AG20443 (cell line): ENCODE measurements at places on chromosomes 4 and X.

DNA sequence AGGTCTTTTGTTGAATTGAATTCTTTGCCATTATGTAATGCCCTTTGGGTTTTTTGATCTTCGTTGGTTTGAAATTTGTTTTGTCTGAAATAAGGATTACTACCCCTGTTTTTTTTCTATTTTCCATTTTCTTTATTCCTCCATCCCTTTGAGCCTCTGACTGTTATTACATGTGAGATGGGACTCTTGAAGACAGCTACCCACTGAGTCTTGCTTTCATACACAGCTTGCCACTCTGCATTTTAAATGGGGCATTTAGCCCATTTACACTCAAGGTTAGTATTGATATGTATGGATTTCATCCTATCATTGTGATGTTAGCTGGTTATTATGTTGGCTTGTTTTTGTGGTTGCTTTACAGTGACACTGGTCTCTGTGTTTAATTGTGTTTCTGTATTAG is 736.2 kb upstream of the GRID2 start:
- DNase-seq, result no peak

DNA sequence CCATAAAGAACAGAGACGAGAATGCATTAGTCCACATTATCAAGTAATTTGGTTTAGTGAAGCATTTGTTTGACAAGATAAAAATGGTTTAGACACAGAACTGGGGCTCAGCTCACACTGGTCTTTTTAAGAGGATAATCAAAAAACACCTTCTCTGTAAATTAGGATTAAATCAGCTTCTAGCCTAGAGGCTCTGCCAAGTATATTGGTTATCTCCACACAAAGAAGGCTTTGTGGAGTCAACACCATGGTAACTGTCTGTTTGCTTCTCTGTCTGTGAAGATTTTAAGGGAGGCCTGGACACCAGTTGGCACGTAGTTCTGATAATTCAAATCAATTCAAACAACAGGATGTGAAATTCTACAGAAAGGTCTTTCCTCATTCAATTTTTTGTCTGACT is 687.0 kb downstream of the DMD start:
- no peak for DNase-seq

GRCh38 chrX:42943051-42943974 is 165.3 kb upstream of the PPP1R2C start:
- no peak for DNase-seq

DNA sequence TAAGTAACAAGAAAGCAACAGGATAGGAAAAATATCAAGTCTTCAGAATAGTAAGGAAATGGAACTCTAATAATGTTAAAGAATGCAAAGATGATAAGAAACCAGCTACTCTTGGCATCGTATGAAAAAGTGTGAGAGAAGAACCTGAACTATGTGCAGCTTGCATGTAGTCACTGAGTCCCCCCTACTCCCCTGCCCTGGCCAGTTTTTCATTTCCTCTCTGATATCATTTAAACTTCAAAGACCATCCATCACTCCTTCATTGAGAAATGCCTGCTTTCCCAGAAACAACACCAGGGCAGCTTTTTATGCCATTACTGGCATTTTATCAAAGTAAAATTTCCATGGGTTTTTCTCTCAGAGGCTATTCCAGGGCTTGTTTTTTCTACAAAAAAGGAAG is 28.1 kb downstream of the INPP4B start:
- peak; percentile 25 for DNase-seq

GRCh38 chrX:132497432-132497831 is 8.6 kb upstream of the MBNL3 start:
- no peak for DNase-seq

DNA sequence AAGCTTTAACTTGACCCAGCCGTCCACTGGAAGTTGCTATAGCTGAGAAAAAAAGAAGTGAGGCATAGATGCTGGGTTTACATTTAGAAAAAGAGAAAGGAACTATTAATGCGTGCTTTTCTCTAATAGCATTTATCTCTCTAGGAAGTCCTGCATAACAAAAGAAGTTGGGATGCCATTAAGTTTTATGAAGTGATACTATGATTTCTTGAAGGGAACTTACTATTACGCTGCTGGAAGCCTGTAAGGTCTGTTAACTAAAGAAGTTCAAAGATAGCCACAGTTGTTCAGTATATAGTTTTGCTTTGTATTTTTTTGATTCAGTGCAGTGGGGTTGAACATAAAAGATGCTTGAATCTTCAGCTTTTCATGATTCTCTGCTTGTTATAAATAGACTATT is 203.4 kb downstream of the CCSER1 start:
- DNase-seq, result no peak

GRCh38 chrX:136196691-136197155 is 49.4 kb downstream of the FHL1 start:
- no peak for DNase-seq

DNA sequence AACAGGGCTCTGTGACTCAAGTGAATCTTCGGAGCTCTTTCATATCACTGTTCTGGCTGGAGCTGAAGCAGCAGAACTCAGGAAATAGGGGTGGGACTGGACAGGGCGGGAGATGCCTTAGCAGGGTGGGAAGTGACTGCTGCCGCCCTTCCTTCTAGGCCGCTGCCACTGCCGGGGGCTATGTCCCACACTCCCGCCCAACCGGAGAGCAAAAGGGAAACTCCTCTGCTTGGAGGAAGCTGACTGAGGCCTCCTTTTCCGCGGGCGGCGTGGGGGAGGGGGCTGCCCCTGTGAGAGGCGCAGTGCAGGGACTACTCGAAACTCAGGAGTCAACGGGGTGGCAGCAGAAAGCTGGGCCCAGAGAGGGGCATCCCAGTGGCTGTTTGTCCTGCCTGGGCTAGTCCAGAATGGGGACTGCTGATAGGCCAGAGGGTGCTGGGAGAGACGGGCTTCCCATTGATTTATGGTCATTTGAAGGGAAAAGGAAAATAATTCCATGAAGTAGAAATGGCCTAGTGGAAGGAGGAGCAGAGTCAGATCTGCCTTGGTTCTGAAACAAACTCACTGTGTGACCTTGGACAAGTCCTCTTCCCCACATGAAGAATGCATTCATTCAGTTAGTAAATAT is 36.9 kb downstream of the STARD8 start:
- no peak for DNase-seq

DNA sequence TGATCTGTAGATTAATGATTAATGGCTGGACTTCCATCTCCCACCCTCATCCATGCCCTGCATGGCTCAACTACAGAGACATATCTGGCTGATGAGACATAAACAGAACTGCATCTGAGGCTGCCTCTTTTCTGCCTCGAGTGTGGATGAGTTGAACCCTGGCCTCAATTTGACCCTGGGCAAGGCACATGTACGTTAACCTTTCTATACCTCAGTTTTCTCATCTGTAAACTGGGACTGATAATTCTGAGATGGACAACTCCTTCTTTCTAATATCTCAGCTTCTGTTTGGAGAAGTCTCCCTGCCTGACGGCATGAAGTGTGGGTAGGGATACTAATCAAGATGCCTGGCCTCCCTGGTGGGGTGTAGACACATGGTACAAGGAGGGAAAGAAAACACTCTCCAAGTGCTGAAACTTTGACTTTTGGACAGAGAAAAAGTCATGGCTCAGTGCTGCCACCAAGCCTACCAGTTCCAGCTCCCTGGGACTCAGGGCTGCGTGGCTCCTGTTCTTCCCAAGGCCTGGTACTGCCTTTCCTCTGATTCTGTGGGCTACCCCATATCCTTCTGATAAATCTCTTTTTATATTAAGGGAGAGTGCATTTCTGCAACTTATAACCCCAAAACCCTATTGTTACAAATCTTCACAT is 64.4 kb downstream of the HAUS3 start:
- DNase-seq, result peak; percentile 20

DNA sequence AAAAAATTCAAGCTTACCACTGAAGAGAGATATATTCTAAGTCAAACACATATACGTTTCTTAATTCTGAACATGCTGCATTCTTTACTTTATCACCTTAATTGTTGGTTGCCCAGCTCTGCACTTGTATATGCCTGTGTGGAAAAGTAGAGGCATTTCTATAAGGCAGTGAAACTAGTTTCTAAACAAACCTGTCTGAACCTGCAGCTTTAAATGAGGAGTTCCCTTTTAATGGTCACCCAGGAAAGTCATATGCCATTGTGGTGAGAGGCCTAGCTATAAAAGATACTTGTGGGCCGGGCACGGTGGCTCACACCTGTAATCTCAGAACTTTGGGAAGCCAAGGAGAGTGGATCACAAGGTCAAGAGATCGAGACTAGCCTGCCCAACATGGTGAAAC is 147.4 kb upstream of the RXFP1 start:
- no peak for DNase-seq

- peak; percentile 49 for DNase-seq
These were observed 6.2 kb downstream of the NCAPG start for GRCh38 chr4:17817027-17817426.

GRCh38 chr4:77959566-77960338 is 97.1 kb downstream of the MRPL1 start:
- DNase-seq, result peak; percentile 46

- no peak for DNase-seq
These were observed 129.3 kb upstream of the FAM9B start for GRCh38 chrX:9163214-9163709.

GRCh38 chr4:1592068-1592708 is 91.9 kb downstream of the FAM53A start:
- no peak for DNase-seq

- DNase-seq, result no peak
These were observed 110.7 kb downstream of the ARHGAP10 start for GRCh38 chr4:147842573-147842972.

DNA sequence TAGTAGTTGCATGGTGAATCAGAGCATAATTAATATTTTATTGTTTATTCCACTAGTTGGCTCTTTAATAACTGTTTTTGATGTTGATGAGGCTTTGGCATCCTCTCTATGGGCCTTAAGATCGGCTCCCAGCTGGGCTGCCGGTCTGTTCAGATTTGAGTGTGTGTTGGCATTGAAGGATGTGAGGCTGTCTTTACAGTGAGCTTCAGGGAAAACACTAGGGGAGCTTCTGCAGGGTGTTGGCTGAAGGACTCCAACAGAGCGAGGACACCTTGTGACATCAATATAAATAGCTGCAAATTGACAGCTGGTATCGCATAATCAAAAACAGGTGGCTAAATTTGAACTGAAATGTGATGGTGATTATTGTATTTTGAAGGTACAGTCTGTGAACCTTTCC is 322.0 kb downstream of the FSTL5 start:
- no peak for DNase-seq

GRCh38 chr4:121062521-121062920 is 9.8 kb downstream of the NDNF start:
- no peak for DNase-seq

GRCh38 chrX:153611298-153612095 is 12.6 kb upstream of the CCNQ start:
- no peak for DNase-seq

GRCh38 chr4:174423257-174423944 is 98.9 kb downstream of the HPGD start:
- DNase-seq, result peak; percentile 65

- DNase-seq, result no peak
These were observed 106.8 kb downstream of the CLNK start for GRCh38 chr4:10577508-10578426.

DNA sequence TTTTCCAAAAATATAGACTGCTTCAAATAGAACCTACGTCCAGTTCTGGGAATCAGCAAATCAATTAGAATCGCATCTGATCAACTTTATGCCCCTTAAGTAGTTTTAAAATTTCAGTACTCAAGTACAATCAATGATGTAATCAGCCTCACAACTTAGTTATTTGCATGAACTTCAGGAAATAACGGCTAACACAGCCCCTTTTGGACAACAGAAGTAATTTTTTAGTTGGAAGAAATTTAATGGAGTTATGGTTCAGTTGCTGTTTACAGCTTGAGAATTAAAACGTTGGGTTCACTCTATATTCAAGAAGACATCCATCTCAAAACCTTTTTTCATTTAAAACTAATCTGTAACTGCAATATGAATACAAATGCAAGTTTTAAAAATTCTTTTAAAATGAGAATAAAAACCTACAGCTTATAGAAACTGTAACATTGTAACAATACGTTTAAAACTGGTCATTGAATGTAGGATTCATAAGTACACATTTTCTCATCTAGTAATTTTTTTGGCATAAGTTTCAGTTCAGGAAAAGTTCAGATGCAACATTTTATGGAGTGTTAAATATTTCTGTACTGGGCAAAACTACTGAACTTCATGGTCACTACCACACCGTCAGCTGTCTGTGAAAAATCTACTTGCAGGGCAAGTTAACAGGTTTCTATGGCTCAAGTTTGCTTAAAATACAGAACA is 956 bp downstream of the TAPT1 start:
- DNase-seq, result peak; percentile 30

- DNase-seq, result no peak
These were observed 131.0 kb downstream of the ATXN3L start for GRCh38 chrX:13188731-13189309.

- DNase-seq, result no peak
These were observed 17.7 kb upstream of the LAMP2 start for GRCh38 chrX:120486786-120487185.

DNA sequence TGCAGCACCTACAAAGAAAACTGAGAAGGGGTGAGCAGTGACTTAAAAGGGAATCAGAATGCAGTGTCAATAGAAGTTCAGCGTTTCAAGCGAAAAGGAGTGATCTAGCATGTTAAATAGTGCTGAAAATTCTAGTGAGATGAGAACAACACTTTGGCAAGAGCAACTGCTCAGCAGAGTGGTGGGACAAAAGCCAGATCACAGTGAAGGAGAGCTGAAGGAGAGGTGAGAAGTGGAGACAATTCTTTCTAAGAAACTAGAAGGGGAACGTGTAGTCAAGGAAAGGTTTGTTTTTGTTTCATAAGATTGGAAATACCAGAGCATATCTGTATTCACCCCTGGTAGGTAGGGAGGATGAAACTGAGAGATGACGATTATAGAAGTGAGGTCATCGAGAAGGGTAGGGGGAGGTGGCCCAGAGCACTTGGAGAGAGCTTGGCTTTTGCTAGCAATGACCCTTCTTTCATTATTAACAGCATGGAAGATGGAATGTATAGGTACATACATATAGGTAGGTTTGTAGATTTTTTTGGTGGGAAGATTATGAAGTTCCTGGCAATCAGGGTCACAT is 33.7 kb downstream of the SRPX2 start:
- no peak for DNase-seq

GRCh38 chr4:27000820-27001219 is 140.2 kb downstream of the STIM2 start:
- no peak for DNase-seq

DNA sequence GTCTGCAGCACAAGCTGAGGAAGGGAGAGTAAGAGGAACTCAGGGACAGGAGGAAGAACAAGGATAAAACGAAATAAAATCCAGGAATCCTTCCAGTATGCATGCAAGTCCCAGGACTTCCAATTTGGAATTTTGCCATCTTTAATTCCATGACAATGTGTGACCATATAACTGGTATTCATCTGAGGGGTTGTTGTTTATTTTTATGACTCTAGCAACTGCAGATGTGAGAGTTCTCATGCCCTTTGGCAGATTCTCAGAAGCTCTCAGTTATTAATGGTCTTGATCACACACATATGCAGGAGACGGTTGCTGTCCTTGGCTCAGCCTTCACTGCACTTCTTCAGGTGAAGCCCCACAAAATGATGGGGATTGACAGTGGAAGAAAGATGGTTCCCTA is 148.2 kb downstream of the SMIM20 start:
- peak; percentile 43 for DNase-seq

- no peak for DNase-seq
These were observed 102.2 kb downstream of the OR13H1 start for GRCh38 chrX:131646106-131646505.

GRCh38 chr4:146763560-146763959 is 124.9 kb downstream of the POU4F2 start:
- DNase-seq, result no peak

GRCh38 chrX:119459181-119459580 is 9.1 kb upstream of the SLC25A5 start:
- DNase-seq, result peak; percentile 15
